ENCODE measurements at places on chromosomes 4 and X.

GRCh38 chr4:137393044-137393443, 139.2 kb downstream of the PCDH18 start:
- DNase-seq = peak; percentile 17

- DNase-seq = no peak
These were observed 21.7 kb upstream of the SPP1 start for GRCh38 chr4:87953826-87954225.

- DNase-seq = no peak
These were observed 21.7 kb upstream of the CD38 start for GRCh38 chr4:15756361-15756861.

DNA sequence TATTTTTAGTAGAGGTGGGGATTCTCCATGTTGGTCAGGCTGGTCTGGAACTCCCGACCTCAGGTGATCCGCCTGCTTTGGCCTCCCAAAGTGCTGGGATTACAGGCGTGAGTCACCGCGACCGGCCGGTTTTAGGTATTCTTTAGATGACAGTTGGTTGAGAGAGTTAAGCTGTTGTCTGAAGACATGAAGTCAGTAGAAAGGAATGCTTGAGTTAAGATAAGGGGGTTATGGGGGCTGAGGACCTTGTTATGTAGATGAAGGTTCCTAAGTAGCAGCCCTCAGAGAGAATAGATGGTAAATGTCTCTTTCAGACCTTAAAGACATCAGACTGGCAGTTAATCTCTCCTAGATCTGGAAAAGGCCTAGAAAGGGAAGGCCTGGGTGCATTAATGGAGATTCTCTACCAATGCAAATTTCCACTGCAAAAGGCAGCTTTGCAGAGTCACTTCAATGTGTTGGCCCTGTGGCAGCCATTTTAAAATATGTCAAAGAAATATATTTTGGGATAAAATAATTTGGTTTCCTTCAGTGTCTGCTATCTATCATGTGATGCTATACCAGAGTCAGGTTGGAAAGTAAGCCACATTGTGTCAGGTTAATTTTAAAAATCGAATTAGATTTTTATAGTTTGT, 6.4 kb upstream of the ZNF674 start:
- no peak for DNase-seq

Data from left ventricle myocardium inferior (tissue), 1 donor.